NCI-H1930 (cell line): ENCODE measurements at places on chromosomes 5 and 9.

GRCh38 chr5:151483647-151484046, 36.2 kb downstream of the SLC36A1 start:
- DNase-seq, result no peak

GRCh38 chr5:90506221-90506620, 23.2 kb downstream of the LYSMD3 start:
- no peak for DNase-seq

DNA sequence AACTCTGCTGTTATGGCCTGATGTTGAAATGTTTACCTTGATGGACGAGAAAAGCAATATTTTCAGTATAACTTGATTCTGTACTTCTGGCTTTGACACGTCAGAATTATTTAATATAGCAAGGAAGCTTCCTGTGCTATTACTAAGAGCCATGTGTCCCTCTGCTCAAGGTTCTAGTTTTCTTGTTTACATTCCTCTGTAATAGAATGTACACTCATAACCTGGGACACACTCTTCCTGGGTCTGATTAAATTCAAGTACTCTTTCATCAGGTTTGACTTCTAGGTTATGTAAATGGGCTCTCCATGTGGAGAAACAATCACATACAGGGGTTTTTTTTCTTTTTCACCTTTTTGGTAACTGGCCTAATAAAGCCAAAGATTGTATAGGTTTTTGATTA, 33.1 kb downstream of the GTF3C4 start:
- DNase-seq, result no peak

DNA sequence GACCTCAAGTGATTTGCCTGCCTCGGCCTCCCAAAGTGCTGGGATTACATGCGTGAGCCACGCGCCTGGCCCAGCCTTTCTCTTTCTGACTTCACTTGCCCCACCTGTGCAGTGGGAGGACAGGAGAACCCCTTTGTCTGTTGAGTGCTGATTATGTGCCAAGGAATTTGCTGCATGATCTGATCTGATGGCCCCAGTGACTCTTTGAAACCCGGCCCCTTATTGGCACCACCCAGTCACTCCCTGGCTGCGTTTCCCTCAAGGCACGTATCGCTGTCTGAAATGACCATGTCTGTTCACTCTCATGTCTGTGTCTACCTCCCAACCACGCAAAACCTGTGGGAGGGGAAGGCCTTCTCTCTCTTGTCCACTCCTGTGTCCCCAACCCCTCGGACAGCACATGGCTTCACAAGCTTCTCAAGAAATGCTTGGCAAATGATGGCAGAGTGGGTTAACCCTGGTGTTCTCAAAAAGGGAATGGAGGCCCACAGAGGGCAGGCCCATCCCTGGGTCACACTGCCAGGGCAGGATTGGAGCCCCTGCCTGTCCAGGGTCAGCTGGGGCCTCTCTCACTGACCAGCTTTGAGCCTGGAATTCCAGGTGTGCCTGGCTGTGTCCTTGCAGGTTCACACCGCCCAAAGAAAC, 21.9 kb downstream of the NEK6 start:
- DNase-seq, result no peak

- no peak for DNase-seq
Measured at GRCh38 chr5:76918539-76918938, 34.3 kb upstream of the CRHBP start.

- no peak for DNase-seq
Measured at GRCh38 chr5:151902215-151902614, 22.4 kb downstream of the GLRA1 start.

- no peak for DNase-seq
Measured at GRCh38 chr5:125961150-125961549, 462.1 kb upstream of the GRAMD2B start.

GRCh38 chr9:21669701-21670100, 132.7 kb upstream of the MTAP start:
- no peak for DNase-seq

- no peak for DNase-seq
Measured at GRCh38 chr5:140182075-140182711, 7.2 kb downstream of the CYSTM1 start.

DNA sequence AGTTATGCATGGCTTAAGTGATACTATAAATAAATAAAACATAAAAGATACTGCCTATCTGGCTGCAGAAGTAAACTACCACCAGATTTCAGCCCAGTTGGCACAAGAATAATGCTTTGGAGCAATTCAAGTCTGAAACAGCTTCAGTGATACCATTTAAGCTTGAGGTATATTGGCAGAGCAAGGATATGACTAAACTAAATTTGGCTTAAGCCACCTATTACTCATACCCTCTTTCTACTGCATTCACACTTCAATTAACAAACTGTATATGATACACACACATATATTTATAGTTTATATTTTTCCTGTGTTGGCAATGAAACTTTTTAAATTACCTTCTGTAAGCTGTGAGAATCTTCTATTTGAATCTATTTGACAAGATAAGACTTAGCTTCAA, 431.9 kb downstream of the ANXA1 start:
- no peak for DNase-seq

DNA sequence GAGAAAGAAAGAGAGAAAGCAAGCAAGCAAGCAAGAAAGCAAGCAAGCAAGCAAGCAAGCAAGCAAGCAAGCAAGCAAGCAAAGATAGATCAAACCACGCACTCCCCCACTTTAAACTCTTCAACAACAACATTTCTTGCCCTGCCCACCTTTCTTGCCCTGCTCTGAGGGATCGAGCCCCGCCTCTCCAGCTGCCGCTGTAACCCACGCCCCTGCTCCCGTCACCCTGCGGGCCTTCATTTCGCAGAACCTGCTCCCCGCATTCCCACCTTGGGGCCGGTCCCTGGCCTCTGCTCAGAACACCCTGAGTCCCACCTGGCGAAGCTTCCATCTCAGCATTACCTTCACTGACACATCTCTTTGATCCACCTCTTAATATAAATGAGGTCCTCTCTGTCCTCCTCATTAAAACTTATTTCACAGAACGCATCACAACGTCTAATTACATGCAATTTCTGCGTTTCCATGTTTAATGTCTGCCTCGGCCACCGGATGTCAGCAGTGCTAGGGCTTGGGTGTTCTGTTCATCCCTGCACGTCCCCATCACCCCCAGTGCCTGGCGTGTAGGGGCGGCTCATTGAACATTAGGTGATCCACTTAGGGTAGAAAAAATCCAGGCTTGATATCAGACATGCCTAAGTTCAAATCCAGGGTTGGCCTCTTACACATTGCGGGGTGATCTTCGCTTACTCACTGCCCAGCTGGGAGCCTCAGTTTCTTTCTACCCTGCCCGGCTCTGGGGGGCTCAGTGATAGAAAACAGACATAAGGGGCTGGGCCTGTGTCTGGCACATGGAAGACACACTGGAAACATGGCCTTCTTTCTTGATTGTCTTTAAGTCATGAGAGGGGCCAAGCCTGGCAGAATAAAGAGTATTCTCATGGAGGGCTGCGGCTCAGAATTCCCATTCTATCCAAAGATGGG, 187.6 kb downstream of the DAB2IP start:
- no peak for DNase-seq

DNA sequence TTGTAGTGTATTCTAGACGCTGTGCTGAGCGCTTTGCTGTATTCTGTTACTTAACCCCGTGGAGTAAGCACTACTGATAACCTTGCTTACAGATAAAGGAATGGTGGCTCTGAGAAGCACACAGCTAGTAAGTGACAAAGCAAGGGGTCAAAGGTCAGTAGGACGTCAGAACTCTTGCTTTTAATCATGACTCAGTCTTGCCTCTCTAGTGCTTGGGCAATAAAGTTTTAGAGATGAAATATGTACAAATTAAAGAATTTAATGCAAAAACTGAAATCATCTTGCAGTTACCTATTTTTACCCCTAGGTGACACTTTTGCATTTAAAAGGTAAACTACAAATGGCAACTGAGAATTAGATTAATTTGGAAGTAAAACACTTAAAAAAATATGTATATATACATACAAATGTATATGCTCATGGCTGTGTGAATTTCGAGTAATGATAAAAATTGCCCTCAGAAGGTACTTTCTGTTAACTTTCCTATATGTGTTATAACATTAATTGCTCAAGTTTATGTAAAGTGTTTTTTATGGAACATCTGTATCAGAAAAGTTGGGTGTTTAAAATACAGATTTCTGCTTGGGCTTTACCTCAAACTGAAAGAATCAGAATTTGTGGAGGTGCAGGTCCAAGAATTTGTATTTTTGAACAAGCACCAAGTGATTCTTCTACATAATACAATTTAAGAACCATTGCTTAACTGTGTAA, 175.1 kb upstream of the DAB2 start:
- DNase-seq, result no peak

- no peak for DNase-seq
Measured at GRCh38 chr5:21823076-21823574, 1030.0 kb downstream of the CDH12 start.

- DNase-seq, result no peak
Measured at GRCh38 chr9:103041961-103042360, 46.8 kb downstream of the CYLC2 start.

DNA sequence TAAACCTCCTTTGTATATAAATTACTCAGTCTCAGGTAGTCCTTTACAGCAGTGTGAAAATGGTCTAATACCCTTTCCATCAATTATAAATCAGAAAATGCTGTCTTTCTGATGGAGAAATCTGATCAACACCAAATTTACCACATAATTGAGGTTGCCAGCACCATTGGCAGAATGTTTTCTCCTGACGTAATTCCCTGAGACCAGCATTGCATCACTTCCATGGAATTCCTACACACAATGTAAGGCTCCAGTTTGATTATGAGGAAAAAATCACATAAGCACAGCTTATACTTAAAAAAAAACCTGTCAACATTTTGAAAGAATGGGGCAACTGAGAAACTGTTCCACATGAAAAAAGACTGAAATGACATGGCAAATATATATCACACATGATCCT, 618.7 kb upstream of the CDH6 start:
- no peak for DNase-seq

DNA sequence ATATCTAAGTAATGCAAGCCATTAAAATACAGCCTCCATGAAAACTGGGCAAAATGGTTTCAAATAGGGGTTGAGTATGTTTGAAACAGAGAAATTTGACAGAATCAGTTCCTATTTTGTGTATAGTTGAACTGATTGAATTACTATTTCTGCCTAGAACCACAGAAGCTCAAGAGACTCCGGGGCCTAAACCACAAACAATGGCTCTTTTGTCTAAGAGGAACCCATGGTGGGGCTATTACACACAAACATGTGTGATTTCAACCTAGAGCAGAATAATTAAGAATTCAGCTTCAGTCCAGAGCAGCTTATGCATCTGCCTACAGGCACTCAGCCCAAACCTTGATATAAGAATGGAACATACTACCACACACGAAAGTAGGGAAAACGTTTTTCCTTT, 171.2 kb upstream of the MPDZ start:
- no peak for DNase-seq

- DNase-seq, result no peak
Measured at GRCh38 chr5:43046474-43046873, 6.4 kb upstream of the ANXA2R start.

DNA sequence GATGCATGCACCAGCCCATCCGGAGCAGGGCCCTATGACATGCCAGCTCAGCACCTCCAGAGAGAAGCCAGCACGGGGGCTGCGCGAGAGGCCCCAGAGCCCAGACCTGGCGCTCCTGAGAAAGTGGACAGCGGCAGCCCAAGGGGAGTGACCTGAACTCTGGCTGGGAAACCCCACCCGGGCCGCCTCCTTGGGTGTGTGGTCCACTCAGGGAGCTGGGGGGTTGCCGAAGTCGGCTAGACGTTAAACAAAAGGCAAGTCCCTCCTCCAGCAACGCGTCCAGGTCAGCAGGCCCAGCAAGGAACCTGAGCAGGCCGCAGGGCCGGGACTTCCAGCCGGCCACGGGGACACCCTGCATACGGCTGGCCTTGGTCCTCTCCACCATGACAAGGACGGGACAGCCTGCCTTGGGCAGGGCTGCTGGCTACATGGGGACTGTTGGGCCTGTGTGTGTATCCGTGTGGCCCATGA, 35.7 kb downstream of the NACC2 start:
- no peak for DNase-seq

GRCh38 chr5:165448753-165449152, 1943.3 kb downstream of the MAT2B start:
- no peak for DNase-seq

GRCh38 chr5:25005431-25005830, 360.7 kb upstream of the CDH10 start:
- DNase-seq, result no peak

- no peak for DNase-seq
Measured at GRCh38 chr5:74722271-74722670, 37.2 kb downstream of the HEXB start.

- peak; percentile 65 for DNase-seq
Measured at GRCh38 chr9:109499631-109500410, 1.7 kb upstream of the PTPN3 start.

- no peak for DNase-seq
Measured at GRCh38 chr9:995781-996180, 19.3 kb downstream of the DMRT3 start.

DNA sequence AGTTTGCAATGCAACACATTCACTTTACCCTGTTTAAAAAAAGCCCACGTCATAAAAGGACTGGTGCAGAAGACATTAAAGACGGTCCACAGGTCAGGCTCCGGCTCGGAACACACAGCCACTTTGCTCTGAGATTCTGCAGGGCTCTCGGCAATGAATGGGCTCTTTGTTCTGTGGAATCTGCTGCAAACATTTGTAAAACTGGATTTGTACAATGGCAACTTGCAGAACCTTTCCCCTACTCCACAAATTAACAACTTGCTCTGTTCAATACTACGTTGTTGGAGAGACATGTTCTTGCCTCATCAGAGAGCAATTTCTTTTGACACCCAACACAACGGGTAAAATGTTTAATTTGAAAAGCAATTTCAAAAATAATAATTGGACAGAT, 13.0 kb upstream of the NR5A1 start:
- DNase-seq, result no peak

DNA sequence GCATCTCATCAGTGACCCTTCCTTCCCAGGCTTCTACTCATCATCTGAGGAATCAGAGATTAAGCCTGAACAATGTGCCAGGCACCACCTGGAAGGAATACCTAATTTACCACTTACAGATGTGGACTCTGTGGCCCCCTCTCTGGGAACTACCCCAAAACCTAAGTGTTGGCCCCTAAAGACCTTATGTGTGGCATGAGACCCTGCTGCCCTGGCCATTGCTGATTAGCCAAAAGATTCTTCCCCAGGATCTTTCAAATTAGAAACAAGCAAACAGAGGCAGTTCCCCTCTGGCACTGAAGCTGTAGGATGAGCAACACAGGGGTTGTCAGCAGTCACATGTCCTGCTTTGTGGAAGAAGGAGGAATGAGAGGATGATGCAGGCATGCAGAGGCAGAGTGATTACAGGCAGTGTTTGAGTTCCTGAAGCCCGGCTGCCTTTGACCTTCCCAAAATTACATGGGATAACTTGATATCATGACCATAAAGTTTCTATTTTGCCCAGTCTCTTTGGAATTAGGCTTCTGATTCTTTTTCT, 10.6 kb downstream of the SPINK4 start:
- DNase-seq, result no peak

- no peak for DNase-seq
Measured at GRCh38 chr9:76200315-76200714, 193.9 kb downstream of the RFK start.

- DNase-seq, result no peak
Measured at GRCh38 chr5:125160787-125161502, 414.5 kb upstream of the ZNF608 start.
